ENCODE measurements at places on chromosomes 16 and 17.
A peak's percentile ranks its signal among the peaks of the same experiment; 100 is the strongest.

DNA sequence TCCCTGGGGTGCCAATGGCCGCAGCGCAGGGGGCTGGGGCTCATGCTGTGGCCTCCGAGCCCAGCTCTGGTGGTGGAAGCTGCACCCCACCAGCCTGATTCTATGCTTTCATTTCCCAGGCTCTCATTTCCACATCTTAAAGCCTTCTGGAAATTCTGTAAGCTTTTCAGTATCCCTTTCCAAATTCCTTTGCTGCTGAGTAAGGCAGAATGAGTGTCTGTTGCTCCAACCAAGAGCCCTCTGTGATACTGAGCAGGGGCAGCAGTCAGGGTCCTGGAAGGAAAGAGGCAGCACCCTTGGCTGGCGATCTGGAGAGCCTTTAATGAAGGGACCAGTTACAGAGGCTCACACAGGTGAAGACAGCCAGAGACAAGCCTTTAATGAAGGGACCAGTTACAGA is 79.5 kb upstream of the FOXF1 start:
- DNase-seq, result no peak

- no peak for DNase-seq
Observed at GRCh38 chr17:59498530-59499307, 66.7 kb upstream of the DHX40 start.

GRCh38 chr17:5049314-5049841 is 14.2 kb upstream of the SLC52A1 start:
- peak; percentile 45 for DNase-seq

GRCh38 chr16:87762071-87762571 is 3.7 kb downstream of the KLHDC4 start:
- no peak for DNase-seq

GRCh38 chr16:24825696-24826095 is 20.1 kb upstream of the SLC5A11 start:
- DNase-seq, result no peak

DNA sequence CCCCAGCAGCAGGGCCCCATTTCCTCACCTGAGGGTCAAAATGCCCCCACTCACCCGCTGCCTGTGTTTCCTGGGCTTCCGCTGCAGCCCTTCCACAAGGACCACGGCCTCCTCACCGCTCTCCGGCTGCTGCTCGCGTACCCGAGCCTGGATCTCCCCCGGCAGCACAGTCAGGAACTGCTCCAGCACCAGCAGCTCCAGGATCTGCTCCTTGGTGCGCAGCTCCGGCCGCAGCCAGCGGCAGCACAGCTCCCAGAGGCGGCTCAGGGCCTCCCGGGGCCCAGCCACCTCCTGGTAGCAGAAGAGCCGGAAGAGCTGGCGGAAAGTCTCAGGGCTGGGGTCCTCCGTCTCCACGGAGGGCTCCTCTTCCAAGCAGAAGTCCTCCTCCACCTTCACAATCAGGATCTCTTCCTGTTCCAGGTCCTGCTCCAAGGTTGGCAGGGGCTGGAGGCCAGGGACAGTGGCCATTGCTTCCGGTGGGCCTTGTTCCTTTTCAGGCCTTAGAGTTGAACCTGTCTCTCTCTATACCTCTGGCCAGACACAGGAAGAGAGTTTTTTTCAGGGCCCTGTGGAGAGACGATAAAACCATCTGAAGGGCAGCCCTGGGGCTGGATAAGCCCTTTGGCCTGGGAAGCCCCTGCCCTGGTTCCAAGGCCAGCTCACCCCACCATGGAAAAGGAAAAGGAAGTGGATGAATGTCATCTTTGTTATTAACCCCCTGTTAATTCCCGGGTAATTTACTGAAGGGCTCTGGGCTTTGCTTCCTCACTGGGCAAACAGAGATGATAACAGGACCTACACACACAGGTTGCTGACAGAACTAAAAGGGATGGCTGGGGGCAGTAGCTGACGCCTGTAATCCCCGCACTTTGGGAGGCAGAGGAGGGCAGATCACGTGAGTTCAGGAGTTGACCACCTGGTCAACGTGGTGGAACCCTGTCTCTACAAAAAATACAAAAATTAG is 1.2 kb downstream of the ZNF500 start:
- DNase-seq, result no peak

DNA sequence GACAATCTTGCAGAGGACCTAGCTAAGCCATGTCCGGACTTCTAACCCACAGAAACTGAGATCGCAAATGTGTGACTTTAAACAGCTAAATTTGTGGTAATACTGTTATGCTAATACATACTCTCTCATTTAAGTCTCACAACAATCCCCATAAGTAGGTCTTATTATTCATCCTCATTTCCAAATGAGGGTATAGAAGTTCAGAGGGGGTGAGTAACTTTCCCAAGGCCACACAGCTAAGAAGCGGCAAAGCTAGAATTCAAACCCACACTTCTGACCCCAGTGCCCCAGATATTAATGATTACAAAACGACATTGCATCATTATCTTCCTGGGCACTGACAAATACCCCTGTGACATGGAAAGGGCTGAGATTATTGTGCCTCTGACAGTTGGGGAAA is 81.4 kb downstream of the CNGB1 start:
- no peak for DNase-seq

DNA sequence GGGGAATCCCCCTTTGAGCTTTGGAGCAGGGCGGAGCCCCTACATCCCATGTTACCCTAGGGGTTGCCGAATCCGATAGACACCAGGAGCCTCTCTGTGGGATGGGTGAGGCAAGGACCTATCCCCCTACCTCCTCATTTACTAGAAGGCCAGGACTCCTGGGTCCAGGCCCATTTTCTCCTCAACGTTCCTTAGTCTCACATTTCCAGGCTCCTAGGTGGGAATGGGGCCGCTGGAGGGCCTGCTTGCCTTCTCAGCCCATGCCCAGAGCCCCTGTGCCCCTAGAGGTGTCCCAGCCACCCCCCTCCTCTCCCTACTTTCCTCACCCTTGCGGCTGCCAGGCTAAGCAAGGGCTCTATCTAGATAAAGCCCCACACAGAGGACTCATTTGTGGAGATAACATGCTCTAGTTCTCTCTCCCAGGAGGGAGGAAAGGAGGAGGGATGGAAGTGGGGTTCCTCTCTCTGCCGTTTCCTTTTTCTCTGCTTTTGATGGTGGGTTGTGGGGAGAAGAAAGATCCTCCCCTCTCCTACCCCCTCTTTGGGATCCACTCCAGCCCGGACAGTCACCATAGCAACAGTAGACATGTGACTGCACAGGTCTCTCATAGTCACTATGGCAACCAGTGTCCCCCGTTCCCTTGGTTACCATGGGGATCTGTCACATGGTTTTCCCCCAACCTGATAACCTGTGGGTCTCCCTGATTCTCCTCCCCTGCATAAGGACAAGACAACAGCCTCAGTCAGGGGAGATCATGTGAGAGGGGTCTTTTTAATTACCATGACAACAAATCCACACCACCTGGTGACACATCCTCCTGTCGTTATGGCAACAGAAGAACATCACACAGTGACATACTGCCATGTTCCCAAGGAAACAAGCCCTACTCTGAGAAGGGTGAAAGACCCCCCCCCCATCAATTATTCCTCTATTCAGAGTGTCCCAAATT is 5.2 kb downstream of the CACNA1G start:
- no peak for DNase-seq

- no peak for DNase-seq
Observed at GRCh38 chr16:88781140-88782077, 3.6 kb downstream of the PIEZO1 start.

GRCh38 chr17:73387746-73388577 is 76.2 kb upstream of the CDC42EP4 start:
- DNase-seq, result no peak

GRCh38 chr16:638034-638543 is 2.0 kb upstream of the METTL26 start:
- no peak for DNase-seq

DNA sequence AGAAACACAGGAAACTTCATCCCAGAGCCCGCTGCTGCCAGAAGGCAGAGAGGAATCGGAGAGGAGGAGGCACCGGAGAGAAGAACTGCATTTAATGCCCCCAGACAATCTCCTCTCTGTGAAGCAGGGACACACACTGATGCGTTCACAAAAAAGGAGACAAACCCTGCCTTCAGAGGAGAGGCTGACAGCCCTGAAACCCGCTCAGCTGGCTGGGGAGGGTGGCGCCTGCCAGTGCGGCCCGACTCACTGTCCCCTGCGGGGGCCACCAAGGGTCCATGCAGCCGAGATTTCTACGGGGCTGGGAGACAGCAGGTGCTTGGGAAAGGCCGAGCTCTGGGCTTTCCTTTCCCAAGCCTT is 21.9 kb upstream of the CACNG1 start:
- DNase-seq, result no peak

DNA sequence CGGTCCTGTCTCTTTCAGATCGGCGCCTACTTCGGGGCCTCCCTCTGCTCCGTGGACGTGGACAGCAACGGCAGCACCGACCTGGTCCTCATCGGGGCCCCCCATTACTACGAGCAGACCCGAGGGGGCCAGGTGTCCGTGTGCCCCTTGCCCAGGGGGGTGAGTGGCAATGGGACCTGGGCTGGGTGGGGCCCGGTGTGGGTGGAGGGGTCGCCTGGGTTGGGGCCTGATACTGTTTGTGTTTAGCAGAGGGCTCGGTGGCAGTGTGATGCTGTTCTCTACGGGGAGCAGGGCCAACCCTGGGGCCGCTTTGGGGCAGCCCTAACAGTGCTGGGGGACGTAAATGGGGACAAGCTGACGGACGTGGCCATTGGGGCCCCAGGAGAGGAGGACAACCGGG is 37.7 kb downstream of the ITGAM start:
- DNase-seq, result no peak

GRCh38 chr16:6016530-6017184 is 919.1 kb upstream of the EEF2KMT start:
- DNase-seq, result no peak

DNA sequence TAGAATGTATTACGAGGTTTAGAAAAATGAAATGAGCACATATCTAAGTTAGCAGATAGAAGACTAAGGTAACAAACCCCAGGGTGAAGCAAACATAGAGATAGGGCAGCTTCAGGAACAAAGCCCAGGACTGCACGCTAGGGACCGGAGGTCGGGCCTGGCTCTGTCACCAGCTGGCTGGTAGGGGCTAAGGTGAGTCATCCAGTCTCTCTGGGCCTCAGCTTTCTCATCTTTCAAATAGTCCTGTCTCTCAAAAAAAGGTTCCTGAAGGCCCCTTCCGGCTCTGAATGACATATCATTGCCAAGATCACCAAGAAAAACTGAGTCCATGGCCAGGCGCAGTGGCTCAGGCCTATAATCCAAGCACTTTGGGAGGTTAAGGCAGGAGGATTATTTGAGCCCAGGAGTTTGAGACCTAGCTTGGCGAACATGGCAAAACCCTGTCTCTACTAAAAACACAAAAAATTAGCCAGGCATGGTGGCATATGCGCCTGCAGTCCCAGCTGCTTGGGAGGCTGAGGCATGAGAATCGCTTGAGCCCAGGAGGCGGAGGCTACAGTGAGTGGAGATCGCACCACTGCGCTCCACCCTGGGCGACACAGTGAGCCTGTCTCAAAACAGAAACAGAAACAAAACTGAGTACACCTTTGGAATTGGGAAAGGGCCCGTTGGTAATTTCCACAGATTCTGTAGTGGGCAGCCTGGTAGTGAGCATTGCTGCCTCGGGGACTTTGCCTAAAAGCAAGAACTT is 26.0 kb downstream of the PKD1L3 start:
- DNase-seq, result no peak

DNA sequence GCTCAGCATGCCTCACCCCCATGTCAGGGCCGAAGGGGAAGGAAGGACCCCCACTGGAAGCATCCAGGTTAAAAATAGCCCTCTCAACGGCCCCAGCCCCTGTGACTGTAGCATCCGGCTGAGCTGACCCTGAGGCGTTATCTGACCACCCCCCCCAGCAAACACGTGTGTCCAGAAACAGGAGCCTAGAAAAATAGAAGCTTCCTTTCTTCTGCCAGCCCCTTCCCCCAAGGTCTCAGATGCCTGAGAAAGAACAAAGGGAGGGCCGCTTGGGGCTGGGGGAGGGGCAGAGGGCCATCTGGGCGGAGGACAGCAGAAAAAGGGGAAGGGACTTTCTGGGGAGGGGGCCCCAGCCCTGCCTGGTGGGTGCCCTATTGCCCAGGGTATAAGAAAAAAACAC is 55.8 kb downstream of the ACTG1 start:
- DNase-seq, result no peak

All from stimulated activated CD4-positive, alpha-beta T cell treated with anti-CD3 and anti-CD28 coated beads, Interleukin-1b, Interleukin-23, amount 100 ng/mL, for 1 hour (primary cell).